Iris pigment epithelial cell (primary cell): ENCODE measurements at places on chromosomes 13 and 19.
A peak's percentile ranks its signal among the peaks of the same experiment; 100 is the strongest.

DNA sequence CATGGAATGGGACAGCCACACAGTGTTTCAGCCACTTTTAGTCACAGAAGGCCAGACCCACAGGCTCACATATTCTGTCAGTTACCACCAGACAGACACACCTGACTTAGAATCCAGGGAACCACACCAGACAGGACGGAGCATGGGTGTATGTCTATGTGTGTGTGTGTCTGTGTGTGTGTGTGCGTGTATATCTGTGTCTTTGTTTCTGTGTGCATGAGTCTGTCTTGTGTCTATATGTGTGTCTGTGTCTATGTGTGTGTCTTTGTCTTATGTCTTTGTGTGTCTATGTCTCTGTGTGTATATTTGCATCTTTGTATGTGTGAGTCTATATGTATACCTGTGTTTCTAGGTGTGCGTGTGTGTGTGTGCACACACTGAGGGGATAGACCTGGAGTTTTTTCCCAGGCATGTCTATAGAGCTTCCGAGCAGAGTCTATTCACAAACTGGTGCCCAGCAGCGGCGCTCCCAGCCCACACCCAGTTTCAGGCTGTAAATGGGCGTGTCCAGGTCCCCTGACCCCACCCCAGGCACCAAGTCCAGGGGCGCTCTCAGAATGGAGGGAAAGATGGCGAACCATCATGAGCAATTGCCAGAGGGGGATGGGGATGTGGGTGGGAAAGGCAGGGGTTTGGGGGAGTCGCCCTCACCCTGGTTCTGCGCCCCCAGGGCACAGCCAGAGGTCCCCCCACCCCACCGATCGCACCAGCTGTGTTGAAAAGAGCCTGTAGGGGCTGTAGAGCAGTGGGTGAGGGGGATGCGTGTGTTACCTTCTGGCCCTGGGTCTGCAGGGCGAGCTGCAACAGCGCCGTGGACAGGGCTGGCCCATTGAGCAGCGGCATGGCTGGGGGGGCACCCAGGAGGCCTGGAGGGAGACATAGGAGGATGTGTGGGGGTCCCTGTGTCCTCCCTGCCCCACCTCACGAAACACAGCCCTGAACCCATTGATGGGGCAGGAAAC, 6.3 kb upstream of the FDX2 start:
- no peak for DNase-seq

DNA sequence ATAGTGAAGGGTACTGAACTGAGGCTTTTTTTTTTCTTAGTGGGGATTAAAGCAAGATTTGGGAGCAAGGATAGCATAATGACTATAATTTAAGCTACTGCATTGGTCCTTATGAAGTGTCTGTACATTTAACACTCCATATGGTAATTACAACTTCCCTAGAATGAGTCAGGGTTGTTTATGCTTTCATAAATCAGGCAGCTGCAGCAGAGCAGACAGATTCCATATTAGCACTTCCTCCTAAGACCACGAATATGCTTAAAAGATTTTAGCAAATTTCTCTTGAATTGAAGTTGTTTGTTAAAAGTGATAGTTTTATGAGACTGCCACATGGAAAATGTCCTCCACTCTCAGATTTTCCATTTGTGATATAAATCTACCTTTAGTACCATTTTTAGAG, 401.1 kb upstream of the SPRY2 start:
- DNase-seq: peak; percentile 9

DNA sequence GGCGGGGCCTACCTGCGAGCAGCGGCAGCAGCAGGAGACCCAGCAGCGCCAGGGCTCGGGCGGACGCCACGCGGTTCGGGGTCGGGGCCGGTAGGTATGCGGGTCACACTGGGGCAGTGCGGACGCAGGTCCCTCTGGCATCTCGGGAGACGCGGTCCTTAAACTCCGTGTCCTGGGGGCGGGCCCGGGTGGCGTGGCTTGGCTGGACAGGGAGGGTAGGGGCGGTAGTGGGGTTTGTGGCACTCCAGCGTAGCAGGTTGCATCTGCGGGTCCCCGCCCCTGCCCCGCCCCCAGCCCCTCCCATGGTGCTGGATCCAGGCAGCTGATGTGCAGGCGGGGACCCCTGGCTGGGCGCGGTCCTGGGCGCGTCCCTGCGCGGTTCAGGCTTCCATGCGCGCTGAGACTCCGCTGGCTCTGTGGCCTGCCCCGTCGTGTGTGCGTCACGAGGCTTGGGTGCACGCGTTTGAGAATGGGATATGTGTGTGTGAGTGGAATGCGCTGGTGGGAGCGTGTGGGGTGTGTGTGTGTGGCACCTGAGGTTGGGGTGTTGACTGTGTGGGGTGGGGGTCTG, 96.1 kb downstream of the WTIP start:
- DNase-seq: no peak

DNA sequence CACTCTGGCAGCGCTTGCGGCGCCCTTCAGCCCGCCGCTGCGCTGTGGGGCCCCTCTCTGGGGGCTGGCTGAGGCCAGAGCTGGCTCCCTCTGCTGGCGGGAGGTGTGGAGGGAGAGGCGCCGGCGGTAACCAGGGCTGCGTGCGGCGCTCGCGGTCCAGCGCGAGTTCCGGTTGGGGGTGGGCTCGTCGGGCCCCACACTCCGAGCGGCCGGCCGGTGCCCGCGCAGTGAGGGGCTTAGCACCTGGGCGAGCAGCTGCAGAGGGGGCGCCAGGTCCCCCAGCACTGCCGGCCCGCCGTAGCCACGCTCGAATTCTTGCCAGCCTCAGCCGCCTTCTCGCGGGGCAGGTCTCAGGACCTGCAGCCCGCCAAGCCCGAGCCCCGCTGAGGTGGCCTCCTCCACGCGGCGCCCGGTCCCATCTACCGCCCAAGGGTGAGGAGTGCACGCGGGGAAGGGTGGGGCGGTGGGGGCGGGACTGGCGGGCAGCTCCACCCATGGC, 879.0 kb upstream of the SLITRK5 start:
- DNase-seq: no peak

GRCh38 chr13:74061926-74062595, 72.1 kb downstream of the KLF12 start:
- DNase-seq: peak; percentile 92

- DNase-seq: no peak
Measured at GRCh38 chr19:28831462-28831861, 381.5 kb downstream of the UQCRFS1 start.

- peak; percentile 41 for DNase-seq
Measured at GRCh38 chr19:6718741-6719539, 1.5 kb downstream of the C3 start.

GRCh38 chr19:54164369-54165068, 5.0 kb upstream of the LENG1 start:
- DNase-seq: peak; percentile 20

GRCh38 chr13:24911133-24911908, 147.4 kb downstream of the RNF17 start:
- peak; percentile 70 for DNase-seq

- DNase-seq: peak; percentile 54
Measured at GRCh38 chr19:48844472-48844871, 8.2 kb upstream of the HSD17B14 start.

GRCh38 chr13:49071341-49071937, 95.7 kb downstream of the FNDC3A start:
- no peak for DNase-seq

GRCh38 chr13:41827507-41828213, 133.2 kb downstream of the VWA8 start:
- DNase-seq: peak; percentile 97

DNA sequence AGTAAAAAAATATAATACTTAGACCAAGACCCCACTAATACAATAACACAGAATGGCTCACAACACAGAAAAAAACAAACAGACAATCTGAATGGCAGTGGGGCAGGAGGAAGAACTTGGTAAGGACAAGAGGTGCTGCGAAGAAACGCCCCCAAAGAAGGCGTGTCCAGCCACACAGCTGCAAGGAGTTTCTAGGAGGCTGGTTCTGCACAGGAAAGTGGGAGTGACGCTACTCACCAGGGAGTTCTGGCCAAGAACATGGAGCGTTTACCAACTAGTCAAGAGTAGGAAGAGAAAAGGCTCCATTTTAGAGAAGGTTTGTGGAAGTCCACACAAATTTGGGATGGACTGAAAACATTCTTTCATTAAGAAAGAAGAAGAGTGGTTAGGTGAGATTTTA, 95.3 kb upstream of the SLC15A1 start:
- DNase-seq: no peak

DNA sequence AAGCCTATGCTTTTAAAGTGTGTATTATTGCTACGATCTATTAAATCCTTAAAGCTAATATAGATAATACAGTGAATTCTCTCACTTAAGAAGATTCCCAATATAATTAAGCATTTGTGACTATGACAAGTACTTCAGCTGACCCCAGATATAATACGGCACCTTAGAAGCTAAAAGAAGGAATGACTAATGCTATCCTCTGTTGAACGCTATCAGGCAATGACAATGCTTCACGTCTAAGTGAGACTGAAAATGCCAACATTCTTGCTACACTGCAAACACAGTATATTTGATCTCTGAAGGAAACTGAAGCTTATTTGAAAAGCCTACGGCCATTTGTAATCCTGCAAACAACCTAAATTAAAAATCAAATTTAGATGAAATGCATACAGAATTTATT, 19.7 kb downstream of the VWA8 start:
- peak; percentile 62 for DNase-seq

DNA sequence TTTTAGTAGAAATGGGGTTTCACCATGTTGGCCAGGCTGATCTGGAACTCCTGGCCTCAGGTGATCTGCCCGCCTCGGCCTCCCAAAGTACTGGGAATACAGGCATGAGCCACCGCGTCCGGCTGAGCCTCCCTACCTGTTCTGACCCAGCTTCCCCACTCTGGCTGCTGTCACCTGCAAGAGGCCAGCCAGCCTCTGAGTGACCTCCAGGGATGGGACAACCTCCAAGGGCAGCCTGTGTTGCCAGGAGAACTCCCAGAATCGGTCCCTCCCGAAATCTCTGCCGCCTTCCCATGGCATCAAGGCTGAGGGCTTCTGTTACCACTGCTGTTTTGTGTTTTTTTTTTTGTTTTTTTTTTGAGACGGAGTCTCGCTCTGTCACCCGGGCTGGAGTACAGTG, 11.3 kb downstream of the CERS4 start:
- no peak for DNase-seq

DNA sequence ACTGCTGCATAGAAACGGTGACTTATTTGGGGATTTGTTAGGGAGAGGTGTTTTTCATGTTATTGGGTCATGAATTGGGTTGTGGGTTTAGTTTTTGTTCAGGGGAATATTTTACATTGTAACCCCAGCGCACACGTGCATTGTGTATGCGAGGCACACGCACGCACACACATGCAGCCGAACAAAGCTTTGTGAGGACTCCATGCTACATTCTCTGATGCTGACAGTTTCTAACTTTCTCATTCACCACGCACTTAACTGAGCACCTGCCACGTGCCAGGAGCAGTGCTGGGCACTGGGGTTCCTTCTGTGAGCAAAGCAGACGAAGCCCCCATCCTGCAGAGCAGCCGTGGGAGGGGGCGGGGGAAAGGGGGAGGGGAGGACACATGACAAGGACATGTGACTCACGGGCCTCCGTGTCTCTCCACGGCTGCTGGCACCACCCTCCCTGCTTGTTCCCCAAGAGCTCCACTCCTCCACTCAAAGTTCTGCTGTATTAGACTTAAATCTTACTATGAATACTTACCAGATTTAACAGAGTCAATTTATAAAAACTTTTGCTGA, 55.6 kb downstream of the SLC7A9 start:
- DNase-seq: no peak

DNA sequence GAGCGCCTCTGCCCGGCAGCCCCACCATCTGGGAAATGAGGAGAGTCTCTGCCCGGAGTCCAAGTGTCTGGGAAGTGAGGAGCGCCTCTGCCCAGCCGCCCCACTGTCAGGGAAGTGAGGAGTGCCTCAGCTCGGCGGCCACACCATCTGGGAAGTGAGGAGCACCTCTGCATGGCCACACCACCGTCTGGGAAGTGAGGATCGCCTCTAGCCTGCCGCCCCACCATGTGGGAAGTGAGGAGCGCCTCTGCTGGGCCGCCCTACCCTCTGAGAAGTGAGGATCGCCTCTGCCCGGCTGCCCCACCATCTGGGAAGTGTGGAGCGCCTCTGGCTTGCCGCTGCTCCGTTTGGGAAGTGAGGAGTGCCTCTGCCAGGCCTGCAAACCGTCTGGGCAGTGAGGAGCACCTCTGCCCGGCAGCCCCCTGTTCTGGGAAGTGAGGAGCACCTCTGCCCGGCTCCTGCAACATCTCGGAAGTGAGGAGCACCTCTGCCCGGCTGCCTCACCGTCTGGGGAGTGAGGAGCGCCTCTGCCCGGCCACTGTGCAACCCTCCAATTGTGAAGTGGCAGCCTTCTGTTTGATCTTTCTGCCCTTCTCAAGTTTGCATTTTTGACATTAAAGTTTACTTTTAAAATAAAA, 60.8 kb upstream of the CEACAM21 start:
- no peak for DNase-seq

DNA sequence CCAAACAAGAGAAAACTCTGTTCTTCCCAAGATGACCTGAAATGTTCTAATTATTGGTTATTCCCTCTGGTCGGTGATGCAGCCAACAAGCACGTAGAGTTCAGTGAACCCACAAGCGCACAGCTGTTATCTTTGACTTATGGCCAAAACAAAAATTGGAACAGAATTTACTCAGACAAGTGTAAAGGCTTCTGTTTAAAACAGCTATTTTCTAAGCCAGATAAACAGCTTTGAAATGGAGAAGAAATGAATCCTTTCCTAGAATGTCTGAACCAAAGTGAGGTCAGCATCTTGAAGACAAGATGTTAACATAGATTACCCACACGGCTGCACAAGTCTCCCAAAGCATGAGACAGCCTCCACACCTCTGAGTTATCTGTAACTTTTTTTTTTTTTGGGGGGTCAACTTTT, 669.2 kb downstream of the DIAPH3 start:
- peak; percentile 95 for DNase-seq

- DNase-seq: peak; percentile 26
Measured at GRCh38 chr13:66353664-66354063, 876.5 kb downstream of the PCDH9 start.

DNA sequence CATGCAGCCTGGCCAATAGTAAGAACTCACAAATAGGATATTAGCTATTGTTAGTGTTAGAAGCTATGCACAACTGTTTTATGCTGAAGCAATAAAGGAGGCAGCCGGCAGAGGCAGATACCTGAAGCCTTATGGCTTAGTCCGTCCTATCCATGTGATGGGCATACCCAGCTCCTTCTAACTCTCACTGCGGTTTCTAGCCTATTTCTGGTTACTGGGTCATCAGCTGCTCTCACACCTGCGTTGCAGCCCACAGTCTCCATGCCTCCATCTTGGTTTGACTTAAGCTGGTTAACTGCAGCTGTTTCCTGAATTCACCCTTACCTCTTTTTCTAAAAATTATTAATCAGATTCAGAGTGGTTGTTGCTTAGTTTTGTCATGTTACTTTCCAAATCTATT, 40.5 kb upstream of the CNMD start:
- no peak for DNase-seq

- DNase-seq: peak; percentile 63
Measured at GRCh38 chr19:2775556-2776430, 7.3 kb downstream of the SGTA start.

DNA sequence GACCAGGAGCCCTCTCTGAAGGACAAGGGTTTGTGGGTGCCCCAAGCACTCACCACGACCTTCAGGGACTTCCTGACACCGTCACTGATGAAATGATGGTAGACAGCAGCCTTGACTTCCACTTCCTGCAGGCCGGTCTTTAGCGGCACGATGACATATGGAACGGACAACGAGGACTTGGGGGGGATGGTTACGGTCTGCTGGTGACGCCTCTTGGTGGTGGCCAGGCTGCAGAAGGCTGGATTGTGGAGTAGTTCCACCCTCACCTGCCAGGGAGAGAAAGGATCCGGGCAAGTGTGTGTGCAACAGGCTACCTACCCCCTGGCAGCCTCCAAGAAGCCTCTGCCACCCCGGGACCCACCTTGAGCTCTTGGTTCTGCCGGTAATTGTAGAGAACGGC, 23.2 kb downstream of the C3 start:
- no peak for DNase-seq
